NB4 (cell line): ENCODE measurements at places on chromosomes 11 and 22.

DNA sequence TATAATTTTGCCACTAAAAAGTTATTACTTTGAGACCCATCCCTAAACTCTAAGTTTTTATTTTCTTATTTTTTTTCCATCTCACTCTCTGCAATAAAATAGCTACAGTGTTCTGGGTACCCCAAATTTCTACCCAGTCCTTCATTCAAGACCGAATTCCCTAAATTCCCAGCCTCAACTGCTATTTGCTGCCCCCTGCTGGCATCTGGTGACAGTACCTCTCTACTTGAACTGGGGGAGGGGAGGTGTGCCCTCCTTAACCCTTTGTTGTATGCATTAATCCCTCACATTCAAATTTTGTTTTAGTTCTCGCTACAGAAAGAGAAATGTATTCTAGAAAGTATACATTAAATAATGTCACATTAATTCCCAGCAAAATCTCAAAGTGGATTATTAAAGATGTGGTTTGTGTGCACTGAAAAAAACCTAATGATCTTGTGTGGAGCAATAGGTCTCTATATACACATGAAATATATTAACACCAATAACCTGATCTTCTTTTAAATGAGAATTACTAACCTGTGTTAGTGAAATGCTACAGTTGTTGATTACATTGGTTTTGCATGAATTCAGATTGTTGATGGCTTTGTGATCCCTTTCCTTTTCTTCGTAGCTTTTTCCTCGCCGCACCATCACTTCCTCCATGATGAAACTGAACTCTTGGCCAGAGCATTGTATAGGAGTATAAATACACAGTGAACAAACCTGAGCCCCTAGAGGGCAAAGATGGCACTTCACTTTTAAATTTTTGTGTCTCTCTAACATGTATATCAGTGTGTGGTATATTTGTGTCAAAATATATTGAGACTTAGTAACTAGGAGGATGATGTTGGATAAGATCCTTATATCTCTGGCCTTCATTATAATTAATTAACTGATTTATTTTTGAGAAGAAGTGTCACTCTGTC lies 590.0 kb downstream of the METTL15 start:
- DNase-seq, result peak; percentile 53

DNA sequence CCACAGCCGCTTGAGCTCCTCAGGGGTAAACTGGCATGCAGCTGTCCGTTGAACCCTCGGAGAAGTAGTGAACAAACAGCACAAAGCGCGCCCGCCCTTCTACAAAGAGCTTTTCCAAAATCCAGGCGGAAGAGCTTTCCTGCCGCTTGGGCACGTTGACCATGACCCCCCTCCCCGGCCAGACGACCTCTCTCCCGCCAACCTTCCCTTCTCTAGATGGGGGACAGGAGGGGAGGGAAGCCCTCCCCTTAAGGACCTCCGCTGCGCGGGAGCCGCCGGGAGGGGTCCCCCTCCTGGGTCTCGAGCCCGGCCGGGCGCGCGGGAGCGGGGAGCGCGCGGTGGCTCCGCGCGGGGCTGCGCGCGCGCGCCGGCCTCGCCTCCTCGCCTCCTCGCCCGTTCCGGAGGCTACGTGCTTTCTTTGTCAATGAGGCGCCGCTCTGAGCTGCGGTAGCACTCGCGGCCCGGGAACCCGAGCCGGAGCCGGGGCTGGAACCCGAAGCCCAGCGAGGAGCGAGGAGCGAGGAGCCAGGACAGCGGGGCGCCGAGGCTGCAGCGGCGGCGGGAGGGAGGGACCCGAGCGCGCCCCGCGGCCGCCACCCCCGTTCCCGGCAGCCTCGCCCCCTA lies 118.6 kb downstream of the HIPK3 start:
- DNase-seq, result no peak

DNA sequence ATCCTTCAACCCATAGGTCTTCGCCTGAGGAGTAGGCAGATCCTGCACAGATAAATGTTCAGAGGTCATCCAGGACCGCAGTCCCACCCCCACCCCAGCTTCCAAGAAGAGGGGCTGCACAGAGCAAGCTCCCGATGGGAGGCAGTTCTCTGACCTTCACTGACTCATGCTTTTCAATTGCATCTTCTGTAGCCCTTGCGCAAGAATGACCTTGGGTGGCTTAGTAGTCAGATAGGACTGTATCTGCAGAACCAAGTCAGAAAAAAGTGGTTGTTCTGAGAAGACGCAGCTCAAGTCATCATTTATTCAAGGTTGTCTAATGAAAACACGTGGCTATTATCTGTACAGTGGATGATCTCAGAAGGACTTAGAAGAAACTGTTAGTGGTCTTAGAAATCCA lies 16.4 kb upstream of the GRAMD1B start:
- DNase-seq, result peak; percentile 87

- DNase-seq, result no peak
Observed at GRCh38 chr11:2328656-2329354, 27.0 kb downstream of the TSPAN32 start.

DNA sequence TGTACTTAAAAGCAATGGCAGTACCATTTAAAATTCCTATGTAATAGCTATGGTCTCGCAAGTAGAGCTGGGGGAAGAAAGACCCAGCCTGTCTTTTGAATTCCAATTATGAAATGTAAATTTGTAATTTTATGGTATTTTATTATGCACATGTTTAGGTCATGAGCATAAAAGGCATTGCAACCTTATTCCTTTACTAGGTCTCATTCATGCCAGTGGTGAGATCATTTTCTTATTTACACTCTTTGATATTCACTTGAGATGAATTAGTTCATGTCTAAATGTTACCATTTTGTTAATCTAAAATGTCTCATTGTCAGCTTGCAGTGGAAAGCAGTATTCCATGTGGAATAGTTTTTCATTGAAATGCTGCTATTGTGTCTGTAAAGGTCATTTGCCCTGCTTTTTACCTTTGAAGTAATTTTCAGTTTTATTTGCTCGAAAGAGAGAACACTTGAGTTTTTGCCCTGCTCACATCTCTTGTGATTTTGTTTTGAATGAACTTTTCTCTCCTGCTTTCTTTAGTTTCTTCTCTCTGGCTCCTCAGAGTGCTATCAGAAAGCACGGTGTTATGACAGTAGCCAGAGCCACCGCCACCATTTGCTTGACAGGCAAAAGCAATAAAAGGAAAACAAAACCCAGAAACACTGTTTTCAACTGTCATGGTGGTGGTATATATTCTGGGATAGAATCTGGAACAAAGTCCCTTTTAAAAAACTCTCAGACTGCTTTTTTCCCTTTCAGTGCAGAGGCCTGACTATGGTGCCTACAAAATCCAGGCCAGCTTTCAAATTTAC lies 37.2 kb upstream of the RAG2 start:
- no peak for DNase-seq

- DNase-seq, result no peak
Observed at GRCh38 chr11:80515097-80515496, 1074.3 kb upstream of the TENM4 start.

- DNase-seq, result peak; percentile 35
Observed at GRCh38 chr11:69881467-69882269, 62.5 kb upstream of the FGF3 start.

DNA sequence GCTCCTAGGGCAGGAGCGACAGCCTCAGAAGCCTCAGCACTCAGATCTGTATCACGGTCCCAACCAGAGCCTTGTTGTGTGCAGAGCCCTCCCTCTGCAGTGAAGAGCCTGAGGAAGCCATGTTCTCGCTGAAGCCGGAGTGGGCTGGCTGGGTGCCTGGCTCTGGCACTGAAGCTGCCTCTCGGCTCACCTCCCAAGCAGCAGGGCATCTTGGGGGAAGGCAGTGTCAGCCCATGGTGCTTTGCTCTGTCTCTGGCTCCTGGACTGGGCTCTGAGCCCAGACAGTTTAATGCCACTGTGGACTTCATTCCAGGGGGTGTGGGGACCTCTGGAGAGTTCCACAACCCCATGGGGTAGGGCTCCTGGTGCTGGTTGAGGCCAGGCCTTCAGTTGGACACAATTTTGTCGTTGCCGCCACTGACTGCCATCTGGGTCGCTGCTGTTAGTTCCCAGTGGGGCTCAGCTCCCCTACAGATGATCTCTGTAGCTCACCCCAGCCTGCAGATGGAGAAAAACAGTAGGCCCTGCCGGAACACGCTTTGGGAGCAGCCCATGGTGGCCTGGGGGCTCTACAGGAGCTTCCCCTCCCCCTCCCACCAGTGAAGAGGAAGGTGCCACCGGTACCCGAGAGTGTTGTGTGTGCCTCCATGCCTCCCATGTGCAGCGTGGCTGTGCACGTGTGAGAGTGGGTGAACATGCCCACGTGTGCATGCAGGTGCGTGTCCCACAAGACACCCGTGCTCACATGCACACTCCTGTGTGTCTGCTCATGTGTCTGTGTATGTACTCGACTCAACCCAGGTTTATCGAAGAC lies 86.5 kb upstream of the B3GAT1 start:
- no peak for DNase-seq

DNA sequence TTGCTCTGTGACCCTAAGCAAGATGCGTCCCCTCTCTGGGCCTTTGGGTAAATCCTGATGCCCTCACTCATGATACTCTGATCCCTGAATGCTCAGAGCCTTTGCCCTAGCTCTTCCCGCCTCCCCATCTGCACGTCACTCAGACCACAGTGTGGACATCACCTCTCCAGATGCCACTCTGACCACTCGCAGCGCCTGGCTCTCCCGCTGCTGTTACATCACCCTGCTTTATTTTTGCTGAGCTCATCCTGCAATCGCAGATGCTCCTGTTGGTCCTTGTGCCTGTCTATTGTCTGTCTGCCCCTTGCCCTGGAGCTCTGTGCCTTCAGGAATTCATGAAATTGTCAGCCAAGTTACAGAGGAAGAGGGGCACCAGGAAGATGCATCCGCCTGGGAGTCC lies 5.5 kb downstream of the OSM start:
- DNase-seq, result peak; percentile 44

DNA sequence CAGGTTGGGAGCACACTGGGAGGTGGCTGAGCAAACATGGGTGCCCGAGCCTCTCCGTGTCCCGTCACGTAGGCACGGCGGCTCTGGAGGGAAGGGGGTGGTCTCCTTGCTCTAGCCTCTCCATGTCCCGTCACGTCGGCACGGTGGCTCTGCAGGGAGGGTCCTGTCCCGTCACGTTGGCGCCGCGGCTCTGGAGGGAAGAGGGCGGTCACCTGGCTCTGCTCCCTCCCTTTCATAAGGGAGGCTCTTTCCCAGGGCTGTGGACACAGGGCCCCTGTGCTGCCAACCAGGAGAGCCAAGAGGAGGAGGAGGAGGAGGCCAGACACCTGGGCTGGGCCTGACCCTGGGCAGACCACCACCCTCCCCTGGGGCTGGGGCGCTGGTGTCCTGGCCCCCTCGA lies 1173.7 kb downstream of the BRD1 start:
- no peak for DNase-seq

DNA sequence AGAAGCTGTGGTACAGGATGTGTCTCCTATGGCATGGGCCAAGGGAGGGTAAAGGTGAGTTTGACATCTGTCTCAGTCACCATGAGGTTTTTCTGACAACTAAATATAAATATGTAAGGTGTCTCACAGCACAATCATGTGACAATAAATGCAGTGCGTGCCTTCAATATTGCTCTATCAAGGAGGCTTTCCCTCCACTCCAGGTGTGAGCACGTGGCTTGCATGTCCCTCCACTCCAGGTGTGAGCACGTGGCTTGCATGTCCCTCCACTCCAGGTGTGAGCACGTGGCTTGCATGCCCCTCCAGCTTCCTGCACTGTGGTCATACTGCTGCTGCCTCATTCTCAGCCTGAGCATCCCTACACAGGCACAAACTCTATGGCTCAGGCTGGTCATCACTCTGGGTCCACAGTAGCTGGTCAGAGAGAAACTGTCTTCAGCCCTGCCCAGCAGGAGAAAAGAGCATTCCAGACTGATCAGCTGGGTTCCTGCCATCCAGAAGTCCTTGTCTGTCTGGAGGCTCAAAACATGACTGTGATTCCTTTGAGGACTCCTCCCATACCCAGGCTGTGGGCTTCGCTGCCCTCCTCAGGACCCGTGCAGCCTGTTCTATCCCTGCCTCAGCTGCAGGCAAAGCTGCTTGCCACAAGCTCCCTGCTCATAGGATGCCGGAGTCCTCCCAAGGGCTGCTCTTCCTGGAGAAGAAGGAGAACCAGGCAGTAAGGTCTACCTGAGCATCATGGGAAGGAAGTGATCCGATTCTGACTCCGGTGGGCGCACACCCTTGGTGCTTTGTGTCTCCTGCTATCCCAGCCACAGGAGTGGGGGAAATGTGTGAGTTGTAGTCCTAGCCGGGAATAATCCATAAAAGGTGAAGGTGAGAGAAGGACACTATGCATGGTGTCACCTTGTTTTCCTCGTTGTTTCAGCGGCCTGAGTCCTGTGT lies 33.4 kb upstream of the VPREB1 start:
- DNase-seq, result no peak

- DNase-seq, result no peak
Observed at GRCh38 chr11:89416961-89417360, 74.2 kb downstream of the NOX4 start.

- DNase-seq, result no peak
Observed at GRCh38 chr11:96906476-96906875, 516.7 kb downstream of the JRKL start.

- DNase-seq, result peak; percentile 15
Observed at GRCh38 chr11:74949753-74950137, 679 bp downstream of the SPCS2 start.

- DNase-seq, result no peak
Observed at GRCh38 chr22:22911327-22912134, 23.9 kb downstream of the IGLL5 start.

GRCh38 chr11:59253001-59253400 lies 40.3 kb upstream of the MPEG1 start:
- no peak for DNase-seq

DNA sequence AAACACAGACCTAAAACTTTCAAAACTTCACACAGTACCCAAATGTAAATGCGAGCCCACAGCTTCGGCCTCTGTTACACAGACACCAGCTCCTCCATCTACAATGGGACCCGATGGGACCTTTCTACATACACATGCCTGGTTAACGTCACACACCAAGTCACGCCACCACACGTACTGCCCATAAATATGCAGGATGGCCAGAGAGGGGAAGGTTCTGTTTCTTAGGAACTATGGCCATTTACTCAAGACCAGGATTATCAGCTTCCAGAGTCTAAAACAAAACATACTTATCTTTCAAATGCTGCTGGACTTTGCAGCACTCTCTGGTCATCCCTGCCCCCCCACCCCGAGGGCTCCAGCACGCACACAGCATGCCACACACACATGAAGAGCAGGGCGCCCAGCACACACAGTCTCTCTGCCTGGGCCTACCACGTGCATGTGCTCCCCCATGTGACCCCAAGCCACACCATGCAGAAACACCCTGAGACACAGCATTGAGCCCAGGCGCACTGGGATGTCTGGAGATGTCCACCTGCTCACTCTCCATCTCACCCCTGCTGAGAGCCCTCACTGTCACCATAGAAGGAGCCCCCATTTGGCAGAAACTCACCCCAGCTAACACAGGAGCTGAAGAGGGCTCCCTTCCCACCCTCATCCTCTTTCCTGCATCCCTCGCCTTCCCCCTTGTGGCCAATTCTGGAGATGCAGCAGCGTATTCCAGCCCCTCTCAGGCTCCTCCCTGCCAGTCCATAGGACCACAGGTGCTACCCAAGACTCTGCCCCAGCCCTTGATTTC lies 61.8 kb downstream of the SLC22A12 start:
- DNase-seq, result peak; percentile 80

DNA sequence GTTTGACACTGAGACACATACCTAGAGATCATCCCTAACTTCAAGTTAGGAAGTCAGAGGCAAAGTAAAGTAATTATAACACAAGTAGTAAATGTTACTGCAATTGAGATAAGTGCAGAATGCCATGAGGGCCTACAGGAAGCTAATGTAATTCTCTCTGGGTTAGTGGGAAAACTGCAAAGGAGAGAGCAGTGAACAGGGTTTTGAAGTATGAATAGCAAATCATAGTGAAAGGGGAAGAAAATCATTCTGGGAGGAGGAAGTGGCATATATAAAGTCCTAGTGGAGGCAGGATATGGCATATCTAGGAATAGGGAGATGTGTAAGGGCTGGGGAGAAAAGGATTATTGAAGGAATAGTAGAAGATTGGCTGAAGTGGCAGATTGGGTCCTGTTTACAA lies 27.9 kb downstream of the RNF169 start:
- DNase-seq, result no peak
